ENCODE measurements at places on chromosomes 1 and 21. TPM values are rescaled to one million over a fixed set of nuclear protein-coding genes. Genes with fewer than 3 reads are reported as not detected.

DNA sequence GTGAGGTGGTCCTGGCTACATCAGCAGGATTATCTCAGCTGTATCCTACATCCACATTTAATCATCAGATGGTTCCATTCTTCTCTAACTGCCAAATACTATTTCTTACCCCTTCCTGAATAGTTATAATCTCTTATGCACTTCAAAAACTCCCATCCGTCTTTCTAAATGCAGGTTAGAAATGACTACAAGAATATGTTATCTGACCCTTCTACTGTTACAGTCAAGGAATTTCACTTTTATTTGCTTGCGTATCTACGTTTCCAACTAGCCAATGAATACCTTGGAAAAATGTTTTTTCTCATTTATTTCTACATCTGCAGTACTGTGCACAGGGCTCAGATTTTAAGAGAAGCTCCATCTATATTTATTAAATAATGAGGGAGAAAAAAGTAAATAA lies 709.9 kb downstream of the KCNT2 start:
- no peak for DNase-seq

GRCh38 chr1:159229260-159229885 lies 24.7 kb downstream of the ACKR1 start:
- no peak for DNase-seq

GRCh38 chr1:232378266-232379062 lies 251.5 kb downstream of the SIPA1L2 start:
- DNase-seq, result peak; percentile 56

- no peak for DNase-seq
These were observed 28.6 kb downstream of the EBNA1BP2 start for GRCh38 chr1:43143441-43143888.

- no peak for DNase-seq
These were observed 11.2 kb downstream of the MINDY1 start for GRCh38 chr1:150995460-150995859.

DNA sequence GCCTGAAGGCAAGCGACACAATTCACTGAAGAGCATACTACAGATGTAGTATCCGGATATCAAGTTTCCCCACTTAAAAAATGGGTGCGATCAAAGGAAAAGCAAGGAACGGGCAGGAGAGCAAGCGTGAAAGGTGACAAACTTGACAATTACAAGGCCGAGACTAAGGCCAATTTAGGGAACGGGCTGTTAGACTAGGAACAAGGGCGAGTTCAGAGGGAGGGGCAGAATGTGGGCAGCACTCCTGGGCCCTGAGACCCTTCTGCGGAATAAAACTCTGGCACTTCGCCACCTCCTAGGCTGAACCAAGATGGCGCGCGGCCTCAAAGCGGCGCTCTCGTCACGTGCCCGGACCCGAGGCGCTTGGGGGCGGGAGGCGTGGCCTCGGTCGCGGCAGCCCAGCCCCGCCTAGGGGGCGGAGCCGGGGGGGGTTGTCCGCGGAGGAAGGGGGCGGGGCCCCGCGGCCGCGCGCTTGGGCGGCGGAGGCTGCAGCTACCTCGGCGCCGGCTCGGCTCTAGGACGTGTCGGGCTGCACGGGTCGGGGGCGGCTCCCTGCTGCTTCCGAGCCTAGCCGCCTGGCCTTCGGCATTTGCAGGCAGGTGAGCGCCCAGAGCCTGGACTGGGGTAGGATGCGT lies at the start of gene PPFIA4:
Gene PPFIA4 (plus strand): TSS at position 461 of the 635 bp plus-strand sequence. CDS start 12,518 bp downstream, outside the sequence.
- DNase-seq, result peak; percentile 94

DNA sequence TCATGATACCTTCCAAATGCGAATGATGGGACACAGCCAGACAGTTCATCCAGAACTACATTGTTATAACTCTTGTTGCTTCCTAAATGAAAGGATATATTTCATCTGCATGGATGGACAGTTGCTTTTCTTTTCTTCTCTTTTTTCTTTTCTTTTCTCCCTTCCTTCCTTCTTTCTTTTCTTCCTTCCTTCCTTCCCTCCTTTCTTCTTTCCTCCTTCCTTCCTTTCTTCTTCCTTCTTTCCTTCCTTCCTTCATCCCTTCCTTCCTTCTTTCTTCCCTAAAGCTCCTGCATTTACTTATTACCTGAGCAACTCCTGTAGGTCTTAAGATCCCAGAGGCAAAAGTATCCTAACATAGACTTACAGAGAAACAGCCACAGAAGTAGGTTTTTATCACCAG lies 221.6 kb downstream of the DUSP10 start:
- no peak for DNase-seq

DNA sequence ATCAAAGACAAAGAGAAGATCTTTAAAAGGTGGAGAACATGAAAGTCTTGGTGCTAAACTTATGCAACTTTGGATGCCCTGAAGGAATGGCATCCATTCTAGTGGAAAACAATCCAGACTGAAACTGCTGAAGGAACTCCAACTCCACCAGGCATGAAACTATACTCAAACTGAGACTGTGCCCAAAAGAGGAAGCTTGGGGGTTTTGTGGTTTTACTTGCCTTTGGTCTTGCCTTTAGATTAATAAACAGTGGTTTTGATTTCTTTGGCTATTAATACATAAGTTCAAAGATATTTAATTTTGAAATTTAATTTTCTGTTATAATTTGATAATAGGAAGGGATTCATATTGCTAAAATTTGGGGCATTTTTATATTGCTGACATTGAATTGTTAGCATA lies 17.4 kb upstream of the SLC30A10 start:
- DNase-seq, result no peak

DNA sequence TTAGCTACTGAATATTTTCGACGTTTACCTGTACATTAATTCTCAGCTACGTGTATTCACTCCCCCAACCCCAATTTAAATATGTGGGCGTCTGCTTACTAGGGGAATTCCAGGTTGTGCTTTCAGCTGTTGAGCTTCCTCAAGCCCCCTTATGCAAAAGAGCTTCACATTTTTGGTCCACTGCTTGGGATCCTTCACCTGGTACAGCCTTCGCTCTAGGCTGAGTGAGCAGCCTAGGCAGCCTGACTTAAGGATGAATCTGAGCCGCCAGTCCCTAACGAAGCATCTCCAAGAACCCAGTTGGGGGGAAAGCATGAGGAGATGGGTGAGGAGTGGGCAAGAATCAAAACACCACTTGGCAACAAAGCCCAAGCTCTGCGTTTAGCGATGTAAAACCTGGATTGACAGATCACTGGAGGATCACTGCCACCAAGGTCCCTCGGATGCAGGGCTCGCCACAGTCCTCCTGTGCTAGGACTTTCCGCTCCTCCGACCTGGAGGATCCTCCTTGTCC lies 674 bp downstream of the BCL10 start:
- DNase-seq, result no peak

DNA sequence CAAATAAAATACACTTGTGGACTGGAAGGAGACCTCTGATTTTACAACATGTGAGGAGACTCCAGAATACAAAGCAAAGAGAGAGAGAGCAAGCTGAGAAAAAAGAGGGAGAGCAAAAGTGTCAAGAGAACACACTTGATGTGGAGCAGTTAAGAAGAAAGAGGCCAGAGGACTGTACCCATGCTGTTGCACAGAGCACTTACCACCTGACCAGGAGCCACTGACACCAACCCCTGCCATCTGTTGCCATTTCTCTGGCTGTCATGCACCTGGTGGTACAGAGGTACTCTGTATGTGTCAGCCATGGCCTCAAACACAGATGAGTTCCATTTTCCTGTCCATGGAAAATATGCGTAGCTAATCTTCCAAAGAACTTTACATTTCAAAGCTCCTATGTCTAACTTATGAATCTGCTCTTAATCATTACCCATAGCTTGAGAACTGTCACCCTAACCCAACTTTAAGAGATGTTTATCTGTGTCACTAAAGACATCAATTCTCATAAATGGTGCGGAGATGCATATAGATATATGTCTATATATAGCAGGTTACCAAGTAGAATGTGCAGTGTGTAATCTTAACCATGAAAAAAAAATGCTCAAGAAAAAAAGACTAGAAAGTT lies 32.8 kb upstream of the ABCD3 start:
- no peak for DNase-seq

GRCh38 chr1:218546314-218546713 lies 201.2 kb downstream of the TGFB2 start:
- no peak for DNase-seq

GRCh38 chr1:214553142-214553710 lies 1.8 kb upstream of the PTPN14 start:
- no peak for DNase-seq

DNA sequence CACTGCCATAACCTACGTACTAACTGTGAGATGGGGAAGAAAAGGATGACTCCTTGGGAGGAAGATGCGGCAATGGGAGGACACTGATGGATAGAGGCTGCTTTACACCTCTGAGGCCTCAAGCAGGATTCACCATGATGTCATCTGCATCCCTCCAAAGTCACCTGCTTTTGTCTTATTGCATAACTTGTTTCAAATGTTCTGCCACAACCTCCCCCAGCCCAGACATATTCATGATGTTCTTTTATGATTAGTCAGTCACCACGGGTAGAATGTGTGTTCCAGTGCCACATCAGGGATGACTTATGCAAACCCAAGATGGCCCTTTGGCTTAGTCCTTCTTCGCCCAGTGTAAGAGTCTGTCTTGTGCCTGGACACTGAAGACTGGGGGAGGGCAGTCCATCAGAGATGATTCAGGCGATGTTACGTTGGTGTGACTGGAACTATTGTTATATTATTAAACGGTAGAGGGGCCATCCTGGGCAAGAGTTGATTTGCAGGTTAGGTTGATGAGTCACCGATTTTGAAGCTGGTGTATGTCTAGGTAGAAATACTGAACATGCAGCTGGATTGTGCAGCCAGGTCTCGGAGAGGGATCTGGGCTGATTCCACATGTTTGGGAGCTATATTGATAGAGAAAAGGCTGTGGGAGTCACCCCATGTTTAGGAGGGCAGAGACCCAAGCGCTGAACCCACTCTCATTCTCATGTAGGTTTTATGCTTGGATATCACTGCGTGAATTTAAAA lies 32.6 kb downstream of the RYR2 start:
- no peak for DNase-seq

- DNase-seq, result peak; percentile 73
These were observed 89.0 kb upstream of the PPM1J start for GRCh38 chr1:112803906-112804762.

DNA sequence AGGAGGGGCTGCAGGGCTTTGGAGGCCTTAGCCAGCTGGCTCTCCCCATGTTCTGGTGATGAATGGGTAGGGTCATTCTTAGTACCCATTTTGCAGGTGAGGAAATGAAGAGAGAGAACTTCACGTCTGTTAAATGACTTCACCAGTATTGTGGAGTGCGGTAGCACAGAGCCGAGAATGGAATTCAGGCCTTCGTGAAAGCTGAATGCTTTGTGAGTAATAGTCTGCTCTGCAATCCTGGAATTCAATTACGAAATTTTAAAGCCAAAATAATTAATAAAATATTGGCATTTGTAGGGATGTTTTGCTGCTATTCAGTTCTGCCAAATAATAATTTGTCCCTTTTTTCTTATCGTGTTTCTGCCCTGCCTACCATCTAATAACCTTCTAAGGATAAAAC lies 197.7 kb downstream of the GREM2 start:
- DNase-seq, result no peak

- peak; percentile 79 for DNase-seq
These were observed 98.2 kb downstream of the EPHB2 start for GRCh38 chr1:22808676-22809483.

GRCh38 chr1:101756411-101756810 lies 240.3 kb downstream of the OLFM3 start:
- no peak for DNase-seq

DNA sequence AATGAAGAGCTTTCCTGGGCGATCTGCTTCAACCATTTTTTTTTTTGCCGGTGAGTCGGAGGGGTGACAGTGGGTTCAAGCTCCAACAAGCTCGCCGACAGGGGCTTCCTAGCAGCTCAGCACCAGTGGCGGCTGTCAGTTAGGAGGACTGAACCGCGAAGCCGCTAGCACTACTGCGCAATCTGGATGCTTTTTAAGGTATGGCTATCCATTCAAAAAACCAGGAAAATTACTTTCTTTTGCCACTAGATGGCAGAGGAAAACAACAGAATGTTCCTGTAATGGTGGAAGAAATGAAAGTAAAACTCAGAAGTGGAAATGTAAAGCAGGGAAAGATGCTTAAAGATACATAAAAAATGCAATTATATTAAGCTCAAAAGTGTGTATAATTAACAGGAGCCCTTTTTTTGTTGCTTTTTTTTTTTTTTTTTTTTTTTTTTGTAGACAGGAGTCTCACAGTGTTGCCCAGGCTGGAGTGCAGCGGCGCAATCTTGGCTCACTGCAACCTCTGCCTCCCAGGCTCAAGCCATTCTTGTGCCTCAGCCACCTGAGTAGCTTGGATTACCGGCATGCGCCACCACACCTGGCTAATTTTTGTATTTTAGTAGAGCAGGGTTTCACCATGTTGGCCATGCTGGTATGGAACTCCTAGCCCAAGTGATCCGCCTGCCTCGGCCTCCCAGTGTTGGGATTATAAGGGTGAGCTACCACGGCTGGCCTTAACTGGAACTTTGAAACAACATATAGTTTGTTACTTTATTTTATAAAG lies 8.5 kb downstream of the KYAT3 start:
- peak; percentile 39 for DNase-seq

GRCh38 chr1:174262349-174263241 lies 103.3 kb downstream of the RABGAP1L start:
- DNase-seq, result no peak

GRCh38 chr1:9183898-9184297 lies 50.7 kb upstream of the H6PD start:
- no peak for DNase-seq

GRCh38 chr1:19758227-19758830 lies 41.4 kb downstream of the TMCO4 start:
- DNase-seq, result no peak

DNA sequence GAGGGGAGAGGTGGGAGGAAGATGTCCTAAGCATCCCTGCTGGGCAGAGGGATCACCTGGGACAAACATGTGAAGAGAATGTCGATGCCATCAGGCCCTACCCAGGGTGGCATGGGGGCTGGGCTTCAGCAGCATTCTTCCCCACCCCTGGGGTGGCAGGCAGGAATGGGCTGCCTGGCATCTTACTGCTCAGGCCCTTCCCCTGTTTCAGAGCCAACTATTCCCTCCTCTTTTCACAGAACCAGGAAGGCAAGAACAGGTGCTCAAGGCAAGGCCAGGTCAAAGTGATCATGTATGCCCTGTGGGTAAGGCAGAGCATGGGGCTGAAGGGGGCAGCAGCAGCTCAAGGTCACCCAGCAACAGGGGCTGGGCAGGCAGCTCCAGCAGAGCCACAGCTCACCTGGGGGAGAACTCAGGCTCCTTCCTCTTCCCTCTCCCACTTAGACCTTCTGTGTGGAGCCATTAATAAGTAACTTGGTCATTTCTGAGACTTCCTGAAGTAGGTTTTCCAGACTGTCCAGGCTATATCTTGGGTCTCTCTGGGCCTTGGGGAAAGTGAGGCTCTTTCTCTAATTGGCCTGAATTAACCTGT lies 56.4 kb downstream of the ELK4 start:
- DNase-seq, result no peak

GRCh38 chr1:226618380-226618779 lies 69.8 kb downstream of the STUM start:
- DNase-seq, result no peak

NOTCH2NLA gene
- total RNA-seq, result 6.6 TPM

GABRD gene
- total RNA-seq, result 0.20 TPM

SYT11 gene
- 6.6 TPM for total RNA-seq

DNASE2B gene
- total RNA-seq, result not detected

HRNR gene
- total RNA-seq, result not detected

GUCA2B gene
- total RNA-seq, result not detected

PGM1 gene
- total RNA-seq, result 329 TPM

C1orf226 gene
- total RNA-seq, result 5.8 TPM

THEM5 gene
- total RNA-seq, result not detected

FAM151A gene
- 1.2 TPM for total RNA-seq

COL18A1 gene
- 52.4 TPM for total RNA-seq

HAPLN2 gene
- total RNA-seq, result 1.5 TPM

RHBG gene
- total RNA-seq, result not detected

All from left ventricle myocardium superior (tissue), 1 donor.